NCI-H1694 (cell line): ENCODE measurements at places on chromosomes 4 and X.

DNA sequence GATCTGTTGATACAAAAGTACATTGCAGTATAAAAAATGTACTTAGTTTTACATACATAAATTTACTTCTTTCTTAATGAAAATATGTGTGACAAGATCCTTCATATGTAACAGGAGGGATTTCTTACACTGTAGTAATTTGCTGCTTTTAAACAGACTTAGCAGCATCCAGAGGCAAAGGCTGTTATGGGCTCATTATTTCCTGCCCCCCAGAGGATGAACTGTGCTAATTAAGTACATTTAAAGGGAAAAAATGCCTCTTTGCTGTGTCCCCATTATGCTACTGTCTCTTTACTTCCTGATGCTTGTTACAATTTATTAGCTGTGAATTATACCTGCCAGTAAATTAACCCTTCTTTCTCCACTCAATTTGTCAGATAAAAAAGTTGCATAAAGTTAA, 47.1 kb downstream of the NDST3 start:
- DNase-seq, result no peak

DNA sequence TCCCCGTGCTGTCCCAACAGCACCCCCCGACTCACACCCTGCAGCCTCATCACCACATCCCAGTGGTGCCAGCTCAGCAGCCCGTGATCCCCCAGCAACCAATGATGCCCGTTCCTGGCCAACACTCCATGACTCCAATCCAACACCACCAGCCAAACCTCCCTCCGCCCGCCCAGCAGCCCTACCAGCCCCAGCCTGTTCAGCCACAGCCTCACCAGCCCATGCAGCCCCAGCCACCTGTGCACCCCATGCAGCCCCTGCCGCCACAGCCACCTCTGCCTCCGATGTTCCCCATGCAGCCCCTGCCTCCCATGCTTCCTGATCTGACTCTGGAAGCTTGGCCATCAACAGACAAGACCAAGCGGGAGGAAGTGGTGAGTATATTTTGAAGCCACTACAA, 5.4 kb downstream of the AMELX start:
- no peak for DNase-seq

DNA sequence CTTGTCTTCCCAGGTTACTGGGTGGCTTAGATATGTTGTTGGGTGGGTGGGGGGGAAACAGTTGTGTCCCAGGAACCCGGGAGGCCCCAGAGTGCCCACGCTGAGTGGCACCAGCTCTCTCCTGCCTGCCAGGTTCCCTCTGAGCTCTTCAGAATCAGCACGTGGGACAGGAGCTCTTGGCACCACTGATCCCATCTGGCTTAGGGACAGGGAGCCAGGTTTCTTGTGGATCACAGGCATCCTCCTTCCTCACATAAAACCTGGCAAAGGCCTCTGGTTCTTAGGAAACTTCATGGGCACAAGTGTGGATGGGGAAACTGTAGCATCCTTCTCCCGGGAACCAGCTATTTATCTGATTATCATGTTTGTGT, 3.4 kb downstream of the GPR78 start:
- no peak for DNase-seq

DNA sequence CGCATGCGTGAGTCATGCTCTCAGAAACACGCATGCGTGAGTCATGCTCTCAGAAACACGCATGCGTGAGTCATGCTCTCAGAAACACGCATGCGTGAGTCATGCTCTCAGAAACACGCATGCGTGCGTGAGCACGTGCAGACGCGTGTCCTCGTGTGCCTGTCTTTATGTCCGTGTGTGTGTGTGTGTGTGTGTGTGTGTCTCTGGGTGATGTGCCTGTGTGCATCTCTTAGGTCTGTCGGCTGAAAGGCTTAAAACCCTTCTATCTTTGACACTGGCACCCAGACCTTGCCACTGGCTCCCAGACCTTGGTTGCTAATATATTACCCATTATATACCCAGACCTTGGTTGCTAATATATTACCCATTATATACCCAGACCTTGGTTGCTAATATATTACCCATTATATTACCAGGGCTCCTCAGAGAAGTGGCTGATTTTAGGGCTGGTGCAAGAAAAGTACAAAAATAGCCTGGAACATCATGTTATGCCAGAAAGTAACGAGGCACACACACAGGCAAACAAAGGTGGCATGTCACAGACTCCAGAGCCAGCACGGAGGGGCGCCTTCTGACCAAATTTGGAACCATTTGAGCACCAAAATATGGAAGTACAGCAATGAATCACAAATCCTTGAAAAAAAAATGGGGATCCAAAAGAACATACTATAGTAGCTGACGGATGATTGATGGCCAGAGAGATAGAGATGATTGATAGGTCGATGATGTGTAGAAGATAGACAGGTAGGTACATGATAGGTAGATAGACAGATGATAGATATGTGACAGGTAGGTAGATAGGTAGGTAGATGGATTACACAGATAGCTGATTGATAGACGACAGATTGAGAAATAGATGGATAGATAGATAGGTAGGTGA, 19.2 kb upstream of the ADRA2C start:
- no peak for DNase-seq

- DNase-seq, result no peak
Measured at GRCh38 chr4:117549524-117549923, 464.1 kb upstream of the TRAM1L1 start.

GRCh38 chr4:6264225-6264540, 5.5 kb upstream of the WFS1 start:
- DNase-seq, result no peak
